Endothelial cell (in vitro differentiated cells): ENCODE measurements at places on chromosomes 7 and 10. TPM values are rescaled to one million over a fixed set of nuclear protein-coding genes. Genes with fewer than 3 reads are reported as not detected.
A peak's percentile ranks its signal among the peaks of the same experiment; 100 is the strongest.

The MSANTD7 gene
- 17.9 TPM for total RNA-seq

The BMPER gene
- 2.5 TPM for total RNA-seq

GRCh38 chr7:150746921-150747320 lies 9.7 kb downstream of the GIMAP5 start:
- peak overlapping the region; percentile 60 for H3K4me3 ChIP-seq
- H3K27me3 ChIP-seq, result peaks cover 23% of the 10 kb centered on the region
- H3K27ac ChIP-seq, result no peak overlapping the region
- H3K4me1 ChIP-seq, result peaks cover 41% of the 10 kb centered on the region
- H3K36me3 ChIP-seq, result peaks cover 51% of the 10 kb centered on the region

DNA sequence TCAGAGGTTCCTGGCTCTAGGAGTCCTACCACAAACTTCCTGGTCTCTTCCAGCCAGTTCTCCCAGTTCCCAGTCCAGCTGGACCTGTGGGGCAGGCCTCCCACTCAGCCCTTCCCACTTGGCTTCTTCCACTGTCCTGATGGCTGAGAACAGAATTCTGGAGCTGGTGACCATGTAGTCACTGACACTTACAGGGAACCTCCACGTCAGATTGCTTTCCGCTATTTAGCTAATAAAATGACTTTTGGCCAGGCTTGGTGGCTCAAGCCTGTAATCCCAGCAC lies 63.5 kb upstream of the ZRANB1 start:
- no peak overlapping the region for H3K4me3 ChIP-seq
- H3K4me1 ChIP-seq, result no peaks in the 10 kb centered on the region
- no peak for DNase-seq
- peaks cover 2% of the 10 kb centered on the region for H3K27me3 ChIP-seq
- no peaks in the 10 kb centered on the region for H3K36me3 ChIP-seq
- H3K27ac ChIP-seq, result no peak overlapping the region

DNA sequence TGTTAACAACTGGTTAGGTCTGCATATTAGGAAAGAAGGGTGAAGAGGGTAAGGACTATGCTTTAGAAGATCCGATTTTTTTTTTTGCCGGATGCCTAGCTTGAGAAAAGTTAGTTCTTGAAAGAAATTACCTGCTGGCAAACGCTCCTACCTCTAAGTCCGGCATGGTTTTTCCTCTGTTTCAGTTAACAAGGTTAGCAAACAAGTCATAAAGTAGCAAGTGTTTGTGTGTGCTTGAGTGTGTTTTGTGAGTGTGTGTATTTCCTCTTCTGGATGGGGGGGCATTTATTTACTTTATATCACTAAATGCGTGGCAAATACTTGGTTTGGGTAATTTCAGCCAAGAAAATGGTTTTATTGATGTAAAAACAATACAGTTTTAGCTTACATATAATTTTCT lies 195.6 kb downstream of the SUGCT start:
- H3K4me3 ChIP-seq, result no peak overlapping the region
- H3K27me3 ChIP-seq, result peaks cover 3% of the 10 kb centered on the region
- no peaks in the 10 kb centered on the region for H3K36me3 ChIP-seq
- DNase-seq, result no peak
- peaks cover 6% of the 10 kb centered on the region for H3K4me1 ChIP-seq

The CFTR gene
- total RNA-seq, result 0.18 TPM

DNA sequence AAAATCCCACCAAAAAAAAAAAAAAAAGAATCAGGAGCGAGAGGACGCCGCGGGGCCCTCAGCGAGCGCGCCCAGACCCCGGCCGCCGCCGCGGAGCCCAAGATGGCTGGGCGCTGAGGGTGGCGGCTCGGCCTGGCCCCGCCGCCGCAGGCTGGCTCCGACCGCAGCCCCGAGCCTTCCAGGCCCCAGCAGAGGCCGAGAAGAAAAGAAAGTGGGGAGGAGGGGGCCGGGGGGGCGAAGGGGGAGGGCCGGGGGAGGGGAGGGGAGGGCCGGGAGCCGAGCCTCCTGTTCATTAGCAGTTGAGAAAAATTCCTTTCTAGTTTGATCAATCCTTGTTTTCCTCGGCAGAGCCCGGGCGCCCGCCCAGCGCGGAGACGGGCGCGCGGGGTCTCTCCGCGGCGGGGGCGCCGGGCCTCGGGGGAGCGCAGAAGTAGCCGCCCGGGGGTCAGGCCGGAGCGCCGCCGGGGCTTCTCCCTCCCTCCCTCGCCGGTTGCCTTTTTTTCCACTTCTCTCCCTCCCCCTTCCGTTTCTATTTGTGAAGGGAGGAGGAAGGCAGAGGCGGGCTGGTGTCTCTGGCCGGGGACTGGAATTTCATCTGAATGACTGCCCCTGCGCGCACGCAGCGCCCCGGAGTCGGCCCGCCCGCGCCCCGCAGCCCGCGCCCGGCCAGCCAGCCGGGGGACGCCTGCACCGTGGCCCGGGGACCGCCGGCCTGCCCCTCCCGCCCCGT lies 778 bp upstream of the TRIM8 start:
- peaks cover 25% of the 10 kb centered on the region for H3K27me3 ChIP-seq
- H3K36me3 ChIP-seq, result peaks cover 42% of the 10 kb centered on the region
- peak overlapping the region; percentile 93 for H3K4me3 ChIP-seq
- H3K27ac ChIP-seq, result peak overlapping the region; percentile 94

The PIP gene
- total RNA-seq, result not detected

GRCh38 chr10:3051692-3052091 lies 15.7 kb upstream of the PFKP start:
- DNase-seq, result no peak
- H3K36me3 ChIP-seq, result peaks cover 8% of the 10 kb centered on the region
- H3K27me3 ChIP-seq, result peaks cover 6% of the 10 kb centered on the region
- H3K27ac ChIP-seq, result no peak overlapping the region
- peaks cover 11% of the 10 kb centered on the region for H3K4me1 ChIP-seq

DNA sequence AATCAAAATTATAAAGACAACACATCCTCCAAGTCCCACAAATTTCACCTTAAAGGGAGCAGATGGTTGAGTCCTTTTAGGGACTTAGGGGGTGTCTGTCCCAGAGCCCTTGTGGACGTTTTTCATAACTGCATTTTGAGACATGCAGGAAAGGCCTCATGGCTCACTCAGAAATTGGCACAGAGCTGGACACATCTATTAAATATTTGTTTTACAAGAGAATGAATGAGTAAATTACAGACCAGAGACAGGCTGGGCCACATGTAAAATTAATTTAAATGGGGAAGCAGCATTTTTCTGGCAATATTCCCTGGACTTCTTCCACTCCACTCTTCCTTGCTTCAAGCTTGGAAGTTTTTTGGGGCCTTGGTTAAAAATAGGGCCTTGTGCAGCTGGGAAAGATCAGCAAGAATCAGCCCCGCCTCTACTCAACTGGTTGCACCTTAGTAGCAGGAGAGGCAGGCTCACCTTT lies 20.0 kb downstream of the LAMB1 start:
- no peak overlapping the region for H3K27ac ChIP-seq
- DNase-seq, result no peak
- peaks cover 2% of the 10 kb centered on the region for H3K27me3 ChIP-seq
- peak overlapping the region; percentile 44 for H3K4me3 ChIP-seq

- no peak overlapping the region for H3K4me3 ChIP-seq
- peak; percentile 57 for DNase-seq
- peaks cover 36% of the 10 kb centered on the region for H3K4me1 ChIP-seq
- no peaks in the 10 kb centered on the region for H3K27me3 ChIP-seq
Measured at GRCh38 chr10:89217057-89217990, 10.2 kb upstream of the CH25H start.
